ENCODE measurements at places on chromosomes 11 and 22. TPM values are rescaled to one million over a fixed set of nuclear protein-coding genes. Genes with fewer than 3 reads are reported as not detected.

GRCh38 chr11:73999581-74000306 is 9.1 kb downstream of the UCP3 start:
- DNase-seq: no peak
- H3K27me3 ChIP-seq: no peaks in the 10 kb centered on the region
- H3K27ac ChIP-seq: no peak overlapping the region

POTEH gene
- not detected for total RNA-seq

DNA sequence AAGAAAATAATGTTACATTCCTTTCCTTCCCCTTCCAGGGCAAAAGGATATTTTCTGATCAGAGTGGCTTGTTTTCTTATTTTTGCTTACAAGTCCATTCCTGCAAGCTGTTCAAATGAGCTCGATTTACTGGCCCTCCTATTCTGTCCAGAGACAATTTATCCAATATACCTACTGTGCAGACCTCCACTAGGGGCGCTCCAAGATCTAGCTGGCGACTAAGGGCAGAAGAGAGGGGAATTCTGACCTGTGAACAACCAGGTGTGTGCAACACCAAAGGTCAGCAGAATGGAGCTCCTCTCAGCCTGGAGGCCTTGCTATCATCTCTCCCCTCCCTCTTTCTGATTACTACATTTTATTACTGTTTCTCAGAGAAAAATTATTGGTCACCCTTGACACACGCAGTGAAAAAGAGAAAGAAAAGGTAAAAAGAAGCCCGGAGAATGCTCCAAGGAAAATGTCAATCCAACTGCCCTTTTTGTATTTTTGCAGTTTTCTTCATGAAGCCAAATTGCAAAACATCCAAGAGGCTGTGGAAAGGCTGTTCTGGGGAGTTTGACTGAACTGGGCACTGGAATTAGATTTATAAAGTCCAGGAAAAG is 3.2 kb downstream of the SEZ6L start:
- peaks cover 5% of the 10 kb centered on the region for H3K4me1 ChIP-seq
- no peak overlapping the region for H3K27ac ChIP-seq
- DNase-seq: peak; percentile 56
- H3K36me3 ChIP-seq: no peaks in the 10 kb centered on the region
- H3K27me3 ChIP-seq: peaks cover 42% of the 10 kb centered on the region
- H3K4me3 ChIP-seq: no peak overlapping the region

OR8G1 gene
- total RNA-seq: not detected

- DNase-seq: no peak
- H3K27ac ChIP-seq: no peak overlapping the region
- peaks cover 37% of the 10 kb centered on the region for H3K27me3 ChIP-seq
- H3K4me1 ChIP-seq: peaks cover 7% of the 10 kb centered on the region
- no peak overlapping the region for H3K4me3 ChIP-seq
Measured at GRCh38 chr11:8268530-8269400, 5.1 kb upstream of the LMO1 start.

WNT7B gene
- total RNA-seq: not detected

OR10A5 gene
- total RNA-seq: not detected

DNA sequence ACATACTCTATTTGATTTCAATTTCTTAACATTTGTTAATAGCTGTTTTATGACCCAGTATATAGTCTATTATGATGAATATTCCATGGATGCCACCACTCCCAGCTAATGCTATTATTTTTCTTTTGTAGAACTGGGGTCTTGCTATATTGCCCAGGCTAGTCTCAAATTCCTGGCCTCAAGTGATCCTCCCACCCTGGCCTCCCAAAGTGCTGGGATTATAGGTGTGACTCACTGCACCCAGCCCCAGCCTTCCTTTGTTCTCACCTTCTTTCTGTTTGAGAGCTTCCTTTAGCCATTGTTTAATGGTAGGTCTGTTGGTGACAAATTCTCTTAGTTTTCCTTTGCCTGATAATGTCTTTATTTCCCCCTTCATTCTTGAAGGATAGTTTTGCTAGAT is 52.9 kb upstream of the AMOTL1 start:
- no peaks in the 10 kb centered on the region for H3K27me3 ChIP-seq
- no peak overlapping the region for H3K4me3 ChIP-seq
- no peaks in the 10 kb centered on the region for H3K4me1 ChIP-seq
- DNase-seq: no peak
- no peak overlapping the region for H3K27ac ChIP-seq

DNA sequence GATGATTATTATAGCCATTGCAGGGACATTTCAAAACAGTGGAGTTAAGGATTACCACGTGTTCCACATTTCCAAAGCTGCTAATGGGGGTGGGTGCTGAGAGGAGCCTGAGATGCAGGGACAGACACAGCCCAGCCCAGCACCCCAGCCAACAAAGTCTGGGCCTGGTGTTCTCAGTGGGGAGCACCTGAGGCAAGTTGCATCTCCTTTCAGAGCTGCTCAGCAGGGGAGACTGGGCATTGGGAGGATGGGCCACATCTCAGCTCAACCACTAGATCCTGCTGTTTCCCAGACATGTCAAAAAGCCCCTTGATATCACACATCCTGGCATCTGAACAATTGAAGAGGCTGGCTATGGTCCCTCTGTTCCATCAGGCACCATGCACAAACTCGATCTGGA is 458.0 kb upstream of the KIRREL3 start:
- DNase-seq: no peak
- H3K4me3 ChIP-seq: no peak overlapping the region
- H3K27ac ChIP-seq: no peak overlapping the region
- H3K36me3 ChIP-seq: no peaks in the 10 kb centered on the region
- H3K4me1 ChIP-seq: no peaks in the 10 kb centered on the region
- H3K27me3 ChIP-seq: no peaks in the 10 kb centered on the region
